ENCODE measurements at places on chromosomes 7 and 10.

DNA sequence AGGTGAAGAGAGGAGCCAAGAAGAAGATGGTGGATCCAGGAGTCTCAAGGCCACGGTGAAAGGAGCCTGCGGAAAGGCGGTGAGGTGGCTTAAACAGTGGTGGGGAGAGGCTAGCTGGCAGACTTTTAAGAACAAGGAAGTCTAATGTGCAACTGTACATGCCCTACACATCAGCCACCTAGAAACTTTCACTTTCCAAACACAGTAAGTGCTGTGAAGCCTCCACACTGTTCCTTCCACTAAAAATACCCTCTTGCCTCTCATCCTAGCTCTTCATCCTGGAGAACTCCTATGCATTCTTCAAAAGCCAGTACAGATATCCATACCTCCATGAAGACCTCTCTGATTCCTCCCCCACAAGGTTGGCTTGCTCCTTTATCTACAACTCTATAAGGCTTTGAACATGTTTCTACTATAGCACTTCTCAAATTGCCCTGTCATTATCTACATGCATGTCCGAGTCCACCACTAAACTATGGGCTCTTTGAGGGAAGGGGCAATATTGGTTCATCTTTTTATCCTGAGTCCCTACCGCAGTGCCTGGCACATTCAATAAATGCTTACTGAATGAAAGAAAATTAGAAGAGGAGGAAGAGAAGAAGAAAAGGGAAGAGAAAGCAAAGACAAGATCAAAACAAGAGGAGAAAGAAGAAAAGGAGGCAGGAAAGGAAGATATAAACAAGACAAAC is 54.2 kb downstream of the DNAJC12 start:
- DNase-seq, result no peak

DNA sequence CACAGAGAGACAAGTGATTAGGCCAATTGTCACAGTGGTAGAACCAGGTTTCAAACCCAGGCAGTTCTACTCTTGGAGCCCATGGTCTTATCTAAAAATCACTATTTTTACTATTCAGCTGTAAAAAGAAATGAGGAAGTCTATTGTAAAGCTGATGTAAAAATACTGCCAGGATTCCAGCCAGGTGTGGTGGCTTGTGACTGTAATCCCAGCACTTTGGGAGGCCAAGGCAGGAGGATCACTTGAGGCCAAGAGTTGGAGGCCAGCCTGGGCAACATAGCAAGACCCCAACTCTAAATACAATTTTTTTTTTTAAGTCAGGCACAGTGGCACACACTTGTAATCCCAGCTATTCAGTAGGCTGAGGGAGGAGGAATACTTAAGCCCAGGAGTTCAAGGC is 40.4 kb downstream of the HIP1 start:
- DNase-seq, result no peak

DNA sequence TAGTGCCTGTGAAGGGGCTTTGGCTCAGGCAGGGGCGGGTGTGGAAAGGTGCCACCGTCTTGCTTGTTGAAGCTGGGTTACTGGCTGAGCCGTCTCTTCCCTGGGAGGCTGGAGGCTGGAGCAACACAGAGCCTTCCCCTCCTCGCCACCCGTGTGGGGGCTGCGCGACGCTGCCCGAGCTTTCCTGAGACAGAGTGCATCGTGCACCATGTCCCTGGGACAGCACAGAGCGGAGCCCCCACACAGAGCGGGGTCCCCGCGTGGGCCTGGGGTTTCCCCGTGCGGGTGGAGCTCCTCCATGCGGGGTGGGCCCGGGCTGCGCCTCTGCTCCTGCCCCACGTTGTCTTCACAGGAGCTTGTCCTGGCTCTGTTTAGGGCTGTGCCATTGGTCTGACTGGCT is 69.9 kb downstream of the INPP5A start:
- no peak for DNase-seq

DNA sequence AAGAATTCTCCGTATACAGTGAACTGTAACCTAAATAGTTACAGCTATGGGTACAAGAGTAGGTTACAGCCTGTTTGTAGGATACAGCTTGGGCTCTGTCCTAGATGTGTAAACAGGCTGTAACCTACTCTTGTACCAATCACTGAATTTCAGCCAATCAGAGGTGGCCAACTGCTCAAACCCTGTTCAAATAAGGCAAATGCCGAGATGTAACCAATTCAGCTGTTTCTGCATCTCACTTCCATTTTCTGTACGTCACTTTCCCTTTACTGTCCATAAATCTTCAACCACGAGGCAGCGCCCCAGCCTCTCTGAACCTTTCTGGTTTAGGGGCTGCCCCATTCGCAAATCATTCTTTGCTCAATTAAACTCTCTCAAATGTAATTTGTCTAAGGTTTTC is 8.3 kb upstream of the MMP21 start:
- DNase-seq, result no peak

DNA sequence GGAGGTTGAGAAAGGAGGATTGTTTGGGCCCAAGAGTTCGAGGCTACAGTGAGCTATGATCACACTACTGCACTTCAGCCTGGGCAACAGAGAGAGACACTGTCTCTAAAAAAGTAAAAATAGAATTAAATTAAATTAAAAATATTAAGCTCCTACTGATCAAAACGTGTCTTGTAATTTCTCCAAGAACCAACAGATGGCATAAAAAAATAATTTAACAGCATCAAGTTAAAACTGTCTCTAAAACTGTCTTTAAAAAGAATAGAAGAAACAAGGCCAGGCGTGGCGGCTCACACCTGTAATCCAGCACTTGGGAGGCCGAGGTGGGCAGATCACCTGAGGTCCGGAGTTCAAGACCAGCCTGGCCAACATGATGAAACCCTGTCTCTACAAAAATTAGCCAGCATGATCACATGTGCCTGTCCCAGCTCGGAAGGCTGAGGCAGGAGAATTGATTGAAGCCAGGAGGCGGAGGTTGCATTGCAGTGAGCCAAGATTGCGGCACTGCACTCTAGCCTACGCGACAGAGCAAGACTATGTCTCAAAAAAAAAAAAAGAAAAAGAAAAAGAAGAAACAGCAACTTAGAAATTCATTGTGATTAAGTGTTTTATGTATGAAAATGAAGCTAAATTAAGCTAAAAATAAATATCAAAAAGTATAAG is 24.5 kb downstream of the MTPAP start:
- DNase-seq, result no peak

- DNase-seq, result peak; percentile 40
Observed at GRCh38 chr10:32332299-32332750, 14.6 kb downstream of the EPC1 start.

- DNase-seq, result no peak
Observed at GRCh38 chr7:148849393-148850098, 34.5 kb downstream of the EZH2 start.

GRCh38 chr10:129926066-129927055 is 37.7 kb downstream of the EBF3 start:
- DNase-seq, result no peak

GRCh38 chr10:119278126-119278709 is 70.8 kb downstream of the GRK5 start:
- no peak for DNase-seq

DNA sequence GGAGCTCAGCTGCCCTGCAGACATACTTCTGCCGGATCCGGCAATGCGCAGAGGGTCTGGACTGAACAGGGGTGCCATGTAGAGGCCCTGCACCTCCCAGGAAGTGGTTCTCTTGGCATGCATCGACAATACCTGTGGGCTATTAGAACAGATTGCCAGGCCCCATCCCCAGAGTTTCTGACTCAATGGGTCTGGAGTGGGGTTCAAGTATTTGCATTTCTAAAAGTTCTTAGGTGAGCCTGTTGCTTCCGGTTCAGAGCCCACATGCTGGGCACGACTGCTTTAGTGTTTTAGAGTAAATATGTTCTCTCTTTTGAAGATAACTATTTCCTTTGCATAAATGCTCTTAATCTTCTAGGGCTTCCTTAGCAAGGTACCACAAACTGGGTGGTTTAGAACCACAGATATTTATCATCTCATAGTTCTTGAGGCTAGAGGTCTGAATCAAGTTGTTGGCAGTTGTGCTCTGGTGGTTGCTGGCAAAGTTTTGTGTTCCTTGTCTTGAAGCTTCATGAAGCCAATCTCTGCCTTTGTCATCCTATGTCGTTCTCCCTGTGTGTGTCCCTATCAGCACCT is 435.5 kb downstream of the TCERG1L start:
- DNase-seq, result no peak

DNA sequence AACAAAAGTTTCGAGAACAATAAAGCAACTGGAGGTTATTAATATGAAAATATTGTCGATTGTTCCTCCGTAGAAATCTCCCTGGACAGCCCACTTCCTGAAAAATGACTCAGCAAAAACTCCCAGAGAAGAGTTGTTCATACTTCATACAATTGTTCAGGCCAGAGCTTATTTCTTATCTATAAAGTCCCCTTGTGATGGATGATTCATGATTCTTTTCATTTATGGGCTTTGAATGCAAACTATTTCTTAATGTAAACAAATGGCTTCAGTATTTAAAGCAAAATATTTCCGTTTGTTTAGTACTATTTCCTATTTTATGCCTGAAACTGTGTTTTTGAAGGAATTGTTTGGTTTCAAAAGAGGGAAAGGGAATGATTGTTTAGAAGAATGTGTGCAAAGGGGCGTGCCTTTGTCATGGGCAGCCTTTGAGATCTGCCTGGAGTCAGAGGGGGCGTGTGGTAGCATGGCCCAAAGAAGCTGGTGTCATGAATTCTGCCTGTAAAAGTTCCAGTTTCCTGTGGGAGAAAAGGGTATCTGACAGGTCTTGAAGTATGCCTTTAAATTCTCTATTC is 26.2 kb upstream of the EXOC6 start:
- no peak for DNase-seq

DNA sequence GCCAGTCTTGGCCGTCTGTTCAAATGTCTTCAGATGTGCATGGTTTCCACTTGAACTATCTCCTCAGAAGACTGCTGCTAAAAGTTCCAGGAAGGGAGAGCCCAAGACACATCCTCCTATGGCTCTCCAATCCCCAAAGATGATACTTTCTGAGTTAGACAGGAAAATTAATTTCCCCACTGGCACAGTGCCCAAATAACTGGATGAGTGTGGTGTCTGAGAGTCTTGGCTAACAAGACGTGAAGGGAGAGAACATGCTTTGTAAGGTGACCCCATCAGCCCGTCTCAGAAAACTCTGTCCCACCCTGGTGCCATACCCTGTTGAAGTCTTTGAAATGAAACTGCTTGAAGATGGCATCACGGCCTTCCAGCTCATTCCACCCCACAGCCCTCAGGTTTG is 2.9 kb downstream of the PCBD1 start:
- DNase-seq, result no peak

DNA sequence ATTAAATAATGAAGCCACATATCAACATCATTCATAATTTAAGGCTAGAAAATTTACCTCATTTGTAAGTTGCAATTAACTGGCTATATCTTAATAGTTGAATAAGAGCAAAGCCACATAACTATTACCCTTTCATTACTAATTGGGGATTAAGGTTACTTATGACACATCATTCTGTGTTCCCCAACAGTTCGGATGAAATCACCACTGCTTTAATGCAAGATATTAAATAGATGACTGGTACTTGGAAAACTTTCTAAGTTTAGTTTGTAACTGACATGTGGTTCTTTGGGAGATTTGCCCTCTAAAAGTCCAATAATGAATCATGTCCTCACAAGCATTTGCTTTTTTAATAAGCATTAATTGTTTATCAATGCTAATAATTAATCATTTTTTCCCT is 109.1 kb downstream of the MTERF1 start:
- DNase-seq, result no peak

GRCh38 chr10:129371541-129371940 is 95.5 kb upstream of the MGMT start:
- no peak for DNase-seq

GRCh38 chr10:112373912-112374338 is at the start of gene ACSL5:
ACSL5 (plus strand) TSS chr10:112374116; CDS start chr10:112394947, 20,831 bp downstream.
- no peak for DNase-seq

DNA sequence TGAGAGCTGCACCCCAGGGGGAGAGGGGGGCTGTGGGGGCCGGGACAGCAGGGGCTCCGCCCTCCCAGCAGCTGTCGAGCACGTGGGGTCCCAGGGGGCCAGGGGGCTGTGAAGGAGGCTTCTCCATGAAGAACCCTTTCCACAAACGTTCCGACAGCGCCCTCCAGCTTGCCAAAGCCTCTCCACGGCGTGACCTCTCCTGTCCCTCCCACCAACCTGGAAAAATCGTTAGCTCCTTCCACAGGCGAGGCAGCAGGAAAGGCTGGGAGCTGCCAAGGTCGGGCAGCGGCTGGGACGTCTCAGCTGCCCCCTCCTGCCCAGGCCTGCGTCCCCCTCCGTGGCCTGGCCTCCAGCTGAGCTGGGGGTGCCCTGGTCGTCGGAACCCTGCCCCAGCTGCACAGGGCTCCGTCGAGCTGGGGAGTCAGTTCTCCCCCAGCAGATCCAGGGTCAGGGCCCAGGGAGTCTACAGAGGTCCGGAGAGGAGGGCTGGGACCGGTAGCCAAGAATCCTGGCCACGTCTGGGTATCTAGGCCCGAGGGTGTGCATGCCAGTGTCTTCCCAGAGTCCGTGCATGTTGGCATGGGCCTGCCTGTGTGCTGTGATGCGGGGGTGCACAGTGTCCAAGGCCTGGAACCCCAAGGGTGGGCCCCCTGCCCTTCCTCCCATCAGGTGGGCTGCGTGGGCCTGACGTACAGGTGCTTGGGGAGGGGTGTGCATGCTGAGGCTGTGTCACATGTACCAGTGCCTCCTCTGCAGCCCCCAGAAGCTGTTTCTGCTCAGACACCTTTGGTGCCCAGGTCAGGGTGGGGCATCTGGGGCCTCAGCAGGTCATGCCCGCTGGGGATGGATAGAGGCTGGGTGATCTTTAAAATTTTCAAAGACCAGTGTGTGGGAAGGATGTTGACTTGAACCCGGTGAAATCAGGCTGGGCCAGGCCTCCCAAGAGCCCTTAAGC is 66.5 kb downstream of the UNCX start:
- DNase-seq, result no peak

- DNase-seq, result no peak
Observed at GRCh38 chr10:102419269-102420180, 940 bp upstream of the PSD start.

GRCh38 chr10:49115015-49115795 is at the start of gene VSTM4:
VSTM4 (minus strand) TSS chr10:49115522; CDS start chr10:49115485, 37 bp downstream.
- no peak for DNase-seq

- DNase-seq, result no peak
Observed at GRCh38 chr7:99644431-99644830, 27.7 kb downstream of the ZSCAN25 start.

- DNase-seq, result no peak
Observed at GRCh38 chr10:75427951-75428350, 3.5 kb upstream of the LRMDA start.

- DNase-seq, result no peak
Observed at GRCh38 chr10:91290607-91291006, 70.1 kb downstream of the PCGF5 start.

DNA sequence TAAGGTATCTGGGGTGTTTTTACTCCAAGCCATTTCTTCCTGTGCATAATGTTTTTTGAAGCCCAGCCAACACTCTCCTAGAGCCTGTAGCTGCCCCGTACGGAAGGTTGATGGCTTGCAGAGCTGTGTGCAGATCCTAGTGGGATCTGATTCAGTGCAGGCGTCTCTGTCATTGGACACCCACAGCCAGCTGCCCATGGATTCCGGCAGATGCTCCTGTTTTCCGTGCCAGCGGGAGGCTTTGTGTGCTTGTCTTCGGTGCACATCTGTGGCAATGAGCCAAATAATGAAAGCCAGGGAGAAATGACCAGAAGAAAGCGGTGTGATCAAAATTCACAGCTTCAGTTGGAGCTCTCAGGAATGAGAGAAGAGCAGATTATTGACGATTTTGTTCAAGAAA is 426.4 kb downstream of the TYW1 start:
- DNase-seq, result no peak

All from stimulated activated CD8-positive, alpha-beta memory T cell treated with anti-CD3 and anti-CD28 coated beads, Interleukin-15, amount 100 ng/mL, for 4 hours (primary cell).